ENCODE measurements at places on chromosomes 2 and 18.
A peak's percentile ranks its signal among the peaks of the same experiment; 100 is the strongest.

- no peaks in the 10 kb centered on the region for H3K27me3 ChIP-seq
- no peak overlapping the region for H3K4me3 ChIP-seq
- no peak overlapping the region for H3K27ac ChIP-seq
- H3K4me1 ChIP-seq = no peaks in the 10 kb centered on the region
Observed at GRCh38 chr2:37645362-37645761, 26.1 kb downstream of the CDC42EP3 start.

DNA sequence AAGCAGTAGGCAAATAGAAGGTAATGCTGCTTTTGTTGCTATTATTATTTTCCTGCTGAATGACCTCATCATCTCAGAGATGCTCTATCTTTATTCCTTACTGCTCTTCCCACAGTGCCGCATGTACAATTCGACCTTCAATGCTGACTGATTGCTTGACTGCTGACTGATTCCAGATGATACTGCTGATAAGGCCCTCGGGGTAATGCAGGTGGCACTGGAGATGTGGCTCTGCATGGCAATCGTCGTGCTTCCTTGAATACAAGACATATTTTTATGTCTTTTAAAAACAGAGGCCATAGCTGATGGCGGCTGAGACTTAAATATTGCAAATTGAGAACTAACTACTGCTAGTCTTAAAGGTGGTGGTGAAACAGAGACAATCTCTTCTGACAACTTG lies 146.6 kb downstream of the LOXHD1 start:
- no peaks in the 10 kb centered on the region for H3K36me3 ChIP-seq
- no peaks in the 10 kb centered on the region for H3K27me3 ChIP-seq
- no peak overlapping the region for H3K4me3 ChIP-seq
- no peak for DNase-seq
- no peaks in the 10 kb centered on the region for H3K4me1 ChIP-seq

GRCh38 chr2:166167449-166167848 lies 39.6 kb upstream of the SCN1A start:
- H3K27me3 ChIP-seq = no peaks in the 10 kb centered on the region
- H3K4me3 ChIP-seq = no peak overlapping the region
- DNase-seq = no peak

DNA sequence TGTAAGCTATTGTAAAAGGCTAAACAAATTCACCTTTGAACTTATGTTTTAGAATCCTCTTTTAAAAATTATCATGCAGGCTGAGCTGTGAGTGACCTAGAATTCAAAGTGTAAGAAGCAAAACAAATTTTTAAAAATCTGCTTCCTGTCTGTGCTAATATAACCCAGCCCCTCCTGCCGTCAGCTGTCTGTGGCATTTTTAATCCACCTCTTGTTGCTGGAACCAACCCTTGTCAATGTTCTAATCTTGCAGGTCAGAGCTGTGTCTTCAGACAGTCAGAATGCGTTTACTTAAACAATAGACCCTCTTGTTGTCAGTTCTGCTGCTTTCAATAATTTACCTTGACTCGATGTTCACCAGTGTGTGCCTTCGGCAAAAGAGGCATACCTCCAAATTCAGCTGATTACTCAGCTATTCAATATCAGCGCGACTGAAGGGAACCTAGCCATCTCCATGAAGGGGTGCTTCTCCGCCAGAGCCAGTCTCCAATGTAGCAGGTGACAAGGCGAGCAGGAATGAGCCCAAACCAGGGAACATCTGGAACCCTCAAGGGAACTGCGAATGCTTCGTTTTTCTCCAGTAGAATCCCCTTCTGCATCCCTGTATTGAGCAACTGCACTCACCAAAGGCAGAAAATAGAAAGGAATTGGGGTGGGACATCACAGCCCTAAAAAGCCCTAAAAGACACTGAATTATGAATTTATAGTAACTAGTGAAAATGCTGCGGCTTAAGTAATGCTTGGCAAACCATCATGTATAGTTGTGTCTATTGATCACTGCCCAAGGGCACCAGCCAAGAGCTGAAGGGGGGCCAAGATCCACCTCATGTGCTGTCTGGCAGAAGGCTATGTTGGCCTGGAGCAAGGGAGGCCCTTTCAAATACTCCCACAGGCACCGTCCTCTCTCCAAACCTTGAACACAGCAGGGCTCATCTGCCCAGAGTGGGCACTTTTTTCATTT lies 62.5 kb downstream of the LYPD6B start:
- DNase-seq = no peak
- H3K36me3 ChIP-seq = no peaks in the 10 kb centered on the region
- no peak overlapping the region for H3K4me3 ChIP-seq
- no peak overlapping the region for H3K27ac ChIP-seq
- no peaks in the 10 kb centered on the region for H3K27me3 ChIP-seq

DNA sequence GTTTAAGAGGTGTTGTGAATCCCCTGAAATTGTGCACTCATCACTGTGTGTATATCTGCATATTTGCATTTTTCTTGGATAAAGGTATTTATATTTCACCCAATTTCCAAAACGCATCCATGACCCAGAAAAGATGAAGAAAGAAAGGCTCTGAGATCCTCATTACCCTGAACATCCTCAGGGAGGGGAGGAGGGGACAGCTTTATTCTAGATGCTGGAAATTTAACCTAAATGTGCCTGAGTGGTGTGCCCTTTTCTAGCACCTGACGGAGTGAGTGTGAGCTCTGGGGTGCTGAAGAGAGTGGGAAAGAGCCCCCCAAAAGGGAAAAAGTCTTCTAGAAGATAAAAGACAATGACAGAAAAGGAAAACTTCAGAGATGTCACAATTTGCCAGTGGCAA lies 20.8 kb downstream of the CNTNAP5 start:
- peak overlapping the region; percentile 76 for H3K27ac ChIP-seq
- H3K4me3 ChIP-seq = no peak overlapping the region
- DNase-seq = peak; percentile 5
- H3K36me3 ChIP-seq = no peaks in the 10 kb centered on the region
- H3K4me1 ChIP-seq = peaks cover 40% of the 10 kb centered on the region

DNA sequence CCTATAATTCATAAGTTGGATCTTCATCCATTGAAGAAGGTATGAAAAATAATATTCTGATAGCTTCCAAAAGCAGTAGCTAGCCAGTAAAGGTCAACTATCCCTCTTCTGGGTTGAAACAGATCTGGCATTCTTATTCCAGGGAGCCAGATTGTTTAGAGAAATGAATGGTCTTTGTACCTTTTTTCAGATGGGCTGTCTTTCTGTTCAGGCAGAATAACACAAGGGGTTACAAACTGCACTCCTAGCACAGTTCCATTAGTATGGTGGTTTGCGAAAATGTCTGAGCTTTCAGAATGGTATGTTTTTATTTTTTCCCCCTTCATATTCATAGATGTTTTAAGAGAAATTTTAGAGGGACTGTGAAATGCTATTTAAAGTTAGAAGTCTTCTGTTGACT lies 47.5 kb upstream of the TMEM178A start:
- H3K36me3 ChIP-seq = no peaks in the 10 kb centered on the region
- H3K4me1 ChIP-seq = peaks cover 8% of the 10 kb centered on the region
- no peak overlapping the region for H3K27ac ChIP-seq

DNA sequence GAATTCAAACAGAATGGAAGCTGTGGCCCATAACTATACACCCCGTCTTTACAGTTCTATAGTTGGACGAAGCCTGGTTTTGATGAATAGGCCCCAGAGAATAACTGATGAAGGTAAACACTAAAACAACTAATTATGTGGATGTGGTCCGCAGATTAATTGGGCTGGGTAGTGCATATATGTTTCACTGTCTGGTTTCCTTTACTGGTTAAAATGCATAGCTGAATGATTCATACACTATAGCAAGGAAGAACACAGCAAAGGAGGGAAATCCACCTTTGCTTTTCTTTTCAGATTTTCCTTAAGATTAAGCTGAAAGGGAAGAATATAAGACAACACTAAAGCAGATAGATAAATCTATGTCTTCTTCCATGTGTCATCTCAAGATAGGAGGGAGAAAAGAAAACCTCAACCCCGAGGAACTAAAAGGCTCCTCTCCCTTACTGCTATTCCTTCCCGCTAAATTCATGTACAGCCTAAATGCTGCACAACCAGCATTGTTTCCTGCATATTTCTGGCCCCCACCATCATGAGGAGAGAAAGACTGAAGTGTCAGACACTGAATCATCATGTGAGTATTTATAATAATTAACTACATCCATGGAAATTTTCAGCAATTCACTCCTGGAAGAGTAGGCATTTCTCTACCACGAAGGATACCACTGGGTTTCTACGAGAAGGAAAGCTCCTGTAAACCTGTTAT lies 297.1 kb upstream of the CCDC68 start:
- DNase-seq = no peak
- H3K4me1 ChIP-seq = peaks cover 11% of the 10 kb centered on the region

All from GM23338 (cell line).